PC-3 (cell line): ENCODE measurements at places on chromosomes 3 and 15. TPM values are rescaled to one million over a fixed set of nuclear protein-coding genes. Genes with fewer than 3 reads are reported as not detected.

The OIP5 gene
- 26.6 and 40.3 TPM in 2 replicates for total RNA-seq

The ST6GAL1 gene
- 8.6 and 9.4 TPM in 2 replicates for total RNA-seq

The ITPKA gene
- 7.8 and 16.8 TPM in 2 replicates for total RNA-seq

The SENP7 gene
- 4.8 and 5.4 TPM in 2 replicates for total RNA-seq

The HCLS1 gene
- total RNA-seq, result 3.7 and 5.8 TPM in 2 replicates

The RPL39L gene
- 155 and 175 TPM in 2 replicates for total RNA-seq

The HIGD1A gene
- 118 and 154 TPM in 2 replicates for total RNA-seq

The PDZRN3 gene
- total RNA-seq, result not detected in 2 replicates

The CMTM7 gene
- 37.1 and 71.0 TPM in 2 replicates for total RNA-seq

The IGSF10 gene
- 0.12 and 0.66 TPM in 2 replicates for total RNA-seq

DNA sequence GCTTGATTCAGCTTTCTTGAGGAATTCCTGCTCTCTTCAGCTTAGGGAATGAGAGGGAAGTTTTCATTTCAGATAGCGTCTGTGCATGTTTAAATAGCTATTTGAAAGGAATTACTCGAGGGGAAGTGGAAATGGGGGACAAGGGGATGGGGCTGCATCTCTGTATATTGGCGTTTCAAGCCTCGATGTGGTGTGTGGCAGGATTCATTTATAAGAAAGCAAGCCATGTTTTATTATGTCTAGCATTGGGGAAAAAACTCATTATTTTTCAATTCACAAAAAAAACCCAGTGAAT, 1.0 kb downstream of the ATP2C1 start:
- peak overlapping the region; percentile 63 for H3K27ac ChIP-seq
- H3K27me3 ChIP-seq, result no peaks in the 10 kb centered on the region
- H3K4me1 ChIP-seq, result peaks cover 14% of the 10 kb centered on the region; the same call in 1 of the 2 replicates
- H3K4me3 ChIP-seq, result peak overlapping the region; percentile 85
- no peak for DNase-seq

- no peaks in the 10 kb centered on the region for H3K27me3 ChIP-seq
- no peak overlapping the region for H3K4me3 ChIP-seq
- H3K36me3 ChIP-seq, result peaks cover 47% of the 10 kb centered on the region
Measured at GRCh38 chr3:111903067-111903511, 44.0 kb downstream of the PHLDB2 start.

- no peak overlapping the region for H3K27ac ChIP-seq
- H3K4me3 ChIP-seq, result no peak overlapping the region
- H3K4me1 ChIP-seq, result no peaks in the 10 kb centered on the region
Measured at GRCh38 chr3:47250309-47251060, 32.1 kb downstream of the KIF9 start.

DNA sequence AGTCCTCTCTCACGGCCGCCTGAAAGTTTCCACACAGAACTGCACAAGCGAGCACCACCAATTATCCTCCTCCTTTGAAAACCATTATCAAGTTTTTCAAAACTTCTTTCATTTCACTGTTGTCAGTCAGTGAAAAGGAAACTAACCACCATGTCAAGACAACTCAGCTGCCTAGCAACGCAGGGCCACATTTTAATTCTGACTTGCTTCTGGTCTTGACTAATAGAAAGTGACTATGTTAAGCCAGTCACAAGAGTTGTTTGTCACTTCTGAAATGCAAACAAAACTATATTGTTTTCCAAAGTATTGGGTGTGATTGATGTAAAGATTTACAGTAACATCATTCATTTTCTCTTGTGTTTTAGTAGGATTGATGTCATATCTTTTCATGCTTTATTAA, 612.8 kb upstream of the AGTR1 start:
- no peak overlapping the region for H3K4me3 ChIP-seq
- no peak for DNase-seq
- H3K27me3 ChIP-seq, result peaks cover 12% of the 10 kb centered on the region
- no peaks in the 10 kb centered on the region for H3K4me1 ChIP-seq

- no peak for DNase-seq
- H3K36me3 ChIP-seq, result no peaks in the 10 kb centered on the region
- no peaks in the 10 kb centered on the region for H3K27me3 ChIP-seq
- H3K27ac ChIP-seq, result no peak overlapping the region
Measured at GRCh38 chr15:50113992-50114780, 4.8 kb downstream of the ATP8B4 start.

DNA sequence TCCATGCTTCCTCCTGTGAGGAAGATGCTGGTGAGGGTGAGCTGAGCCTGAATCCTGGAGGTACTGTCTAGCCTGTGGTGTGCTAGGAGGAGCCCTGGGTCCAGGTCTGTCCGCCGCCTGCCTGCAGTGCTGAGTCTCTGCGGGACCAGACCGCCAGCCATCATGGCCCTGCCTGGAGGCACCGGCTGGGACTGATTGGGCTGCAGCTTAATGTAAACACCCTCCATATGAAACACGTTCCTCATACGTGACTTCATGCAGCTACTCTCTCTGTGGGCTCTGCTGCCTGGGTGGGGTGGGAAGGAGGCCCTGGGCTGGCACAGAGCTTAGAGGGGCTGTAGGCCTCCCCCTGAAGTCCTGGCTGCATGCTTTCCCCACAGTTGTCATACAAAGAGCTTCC, 67.4 kb downstream of the FBLN2 start:
- no peaks in the 10 kb centered on the region for H3K27me3 ChIP-seq
- DNase-seq, result no peak
- no peaks in the 10 kb centered on the region for H3K36me3 ChIP-seq
- no peaks in the 10 kb centered on the region for H3K4me1 ChIP-seq
- no peak overlapping the region for H3K4me3 ChIP-seq

DNA sequence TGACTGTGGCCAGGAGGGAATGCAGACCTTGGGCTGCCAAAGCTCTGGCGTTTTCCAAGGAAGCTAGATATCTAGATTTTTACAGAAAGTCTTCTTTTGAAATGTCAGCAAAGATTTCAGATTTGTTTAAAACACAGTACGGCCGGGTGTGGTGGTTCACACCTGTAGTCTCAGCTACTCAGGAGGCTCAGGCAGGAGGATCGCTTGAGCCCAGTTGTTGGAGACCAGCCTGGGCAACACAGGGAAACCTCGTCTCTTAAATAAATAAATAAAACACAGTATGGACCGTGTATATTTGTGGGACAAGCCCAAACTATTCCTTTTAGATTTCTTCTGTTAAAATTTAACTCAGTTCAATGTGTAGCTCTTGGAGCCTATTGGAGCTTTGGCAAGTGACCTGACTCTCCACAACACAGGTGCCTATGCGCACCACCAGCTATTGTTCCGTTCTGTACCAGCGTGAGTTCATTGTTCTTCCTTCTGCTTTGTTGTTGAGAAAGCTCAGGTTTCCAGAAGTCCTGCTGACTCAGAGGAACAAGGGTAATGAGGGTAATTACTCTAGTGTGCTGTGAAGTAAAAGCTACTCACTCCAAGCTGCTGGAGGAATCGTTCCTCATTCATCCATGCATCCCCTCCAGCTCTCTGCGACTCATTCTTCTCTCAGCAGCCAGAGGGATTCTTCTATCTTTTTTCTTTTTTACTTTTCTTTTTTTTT, 73.1 kb upstream of the SLC6A6 start:
- DNase-seq, result peak; percentile 62
- peaks cover 17% of the 10 kb centered on the region for H3K4me1 ChIP-seq
- no peaks in the 10 kb centered on the region for H3K36me3 ChIP-seq
- no peak overlapping the region for H3K4me3 ChIP-seq

- peaks cover 24% of the 10 kb centered on the region for H3K4me1 ChIP-seq
- no peak overlapping the region for H3K27ac ChIP-seq
- H3K4me3 ChIP-seq, result no peak overlapping the region
- peak; percentile 76 for DNase-seq
- no peaks in the 10 kb centered on the region for H3K27me3 ChIP-seq
Measured at GRCh38 chr3:76065964-76066363, 280.6 kb upstream of the ZNF717 start.

DNA sequence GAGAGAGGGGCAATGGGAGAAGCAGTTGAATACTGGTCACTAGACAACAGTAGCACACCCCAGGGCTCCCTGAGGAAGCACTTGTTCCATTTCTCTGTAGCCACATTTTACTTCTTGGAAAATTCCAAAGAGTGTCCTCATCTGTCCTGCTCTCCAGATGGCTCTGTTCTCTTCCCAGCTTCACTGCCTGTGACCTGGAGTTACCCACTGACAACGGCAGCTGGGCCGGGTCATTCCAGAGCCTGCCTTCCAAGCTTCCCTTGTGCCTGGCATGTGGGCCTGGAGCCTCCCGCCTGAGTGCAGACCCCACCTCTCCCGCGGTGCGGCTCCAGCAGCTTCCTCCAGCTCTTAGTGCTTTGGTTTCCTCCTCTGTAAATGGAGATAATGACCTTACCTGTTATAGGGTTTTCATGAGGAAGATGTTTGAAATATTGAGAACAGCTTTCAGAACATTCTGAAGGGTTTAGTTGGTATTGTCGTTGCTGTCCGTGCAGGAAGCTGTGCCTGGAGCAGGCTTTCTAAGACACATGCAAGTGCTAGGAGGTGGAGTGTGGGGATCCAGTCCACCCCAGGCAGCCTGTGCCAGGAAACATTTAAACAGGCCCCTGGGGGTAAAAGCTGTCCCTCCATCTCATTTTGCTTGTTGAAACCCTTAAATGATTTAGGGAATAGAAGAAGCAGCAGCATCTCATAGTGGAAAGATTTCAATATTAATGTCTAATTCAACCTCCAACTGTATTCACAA, 24.8 kb downstream of the EFCC1 start:
- no peaks in the 10 kb centered on the region for H3K27me3 ChIP-seq
- H3K36me3 ChIP-seq, result no peaks in the 10 kb centered on the region
- no peak for DNase-seq
- no peak overlapping the region for H3K4me3 ChIP-seq
- no peak overlapping the region for H3K27ac ChIP-seq

DNA sequence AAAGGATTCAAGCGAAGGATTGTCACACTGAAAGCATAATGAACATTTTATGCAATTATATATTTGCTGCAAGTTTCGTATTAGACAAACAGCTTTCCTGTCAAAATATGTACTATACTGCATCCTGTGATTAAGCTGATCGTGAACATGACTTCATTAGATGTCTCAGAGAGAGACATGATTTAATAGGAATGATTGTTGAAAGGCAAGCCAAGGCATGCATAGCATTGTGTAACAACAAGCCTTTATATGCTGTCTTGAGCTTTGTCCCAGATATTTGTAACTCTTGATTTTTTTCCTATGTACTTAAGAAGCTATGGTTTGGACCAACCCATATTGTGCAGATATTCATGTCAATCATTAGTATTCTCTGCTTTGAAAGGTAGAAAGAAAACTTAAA, 309.1 kb downstream of the KCNH8 start:
- no peaks in the 10 kb centered on the region for H3K27me3 ChIP-seq
- no peak overlapping the region for H3K4me3 ChIP-seq
- no peaks in the 10 kb centered on the region for H3K4me1 ChIP-seq
- no peak overlapping the region for H3K27ac ChIP-seq
- H3K36me3 ChIP-seq, result no peaks in the 10 kb centered on the region

DNA sequence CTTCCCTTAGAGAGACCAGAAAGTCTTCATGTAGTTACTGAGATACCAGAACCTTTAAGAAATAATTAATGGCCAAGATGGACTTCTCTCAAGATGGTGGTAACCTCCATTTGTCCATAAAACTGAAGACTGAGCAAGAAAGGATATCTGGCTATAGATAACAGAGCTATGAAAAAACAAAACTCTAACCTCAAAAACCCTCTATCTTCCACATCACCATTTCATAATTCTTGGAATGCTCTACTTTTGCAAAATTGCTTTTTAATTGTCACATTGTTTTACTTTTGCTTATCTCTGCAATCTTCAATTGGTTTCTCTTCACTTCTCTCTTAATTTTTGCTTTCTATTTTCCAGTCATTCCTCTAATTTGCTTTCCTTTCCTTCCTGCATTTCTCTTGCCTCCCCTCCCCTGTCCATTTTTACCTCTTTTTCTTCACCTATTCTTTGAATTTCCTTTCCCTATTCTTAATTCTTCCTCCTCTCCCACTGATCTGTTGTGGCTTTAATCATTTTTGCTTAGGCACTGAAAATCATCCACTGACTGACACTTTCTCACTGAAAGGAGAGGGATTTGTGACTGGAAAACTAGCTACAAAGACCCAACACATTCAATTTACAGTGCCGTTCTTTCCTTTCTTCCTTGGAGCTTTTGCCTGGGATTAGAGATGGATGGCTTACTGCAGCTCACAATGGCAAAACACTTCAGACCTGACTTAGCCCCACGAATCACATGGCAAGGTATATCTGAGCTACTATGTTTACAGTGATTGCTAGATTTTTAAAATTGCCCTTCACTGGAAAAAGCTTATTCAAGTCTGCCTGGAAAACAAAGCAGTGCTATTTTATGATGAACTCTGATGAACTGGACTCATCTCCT, 242.8 kb downstream of the CHST2 start:
- H3K27me3 ChIP-seq, result no peaks in the 10 kb centered on the region
- H3K27ac ChIP-seq, result no peak overlapping the region
- no peak for DNase-seq
- peaks cover 15% of the 10 kb centered on the region for H3K4me1 ChIP-seq
- H3K4me3 ChIP-seq, result no peak overlapping the region

- H3K36me3 ChIP-seq, result peaks cover 11% of the 10 kb centered on the region
- H3K27ac ChIP-seq, result peak overlapping the region; percentile 77
- DNase-seq, result peak; percentile 47
- peaks cover 25% of the 10 kb centered on the region for H3K4me1 ChIP-seq
Measured at GRCh38 chr3:63912768-63913588, 795 bp upstream of the SCAANT1 start.

DNA sequence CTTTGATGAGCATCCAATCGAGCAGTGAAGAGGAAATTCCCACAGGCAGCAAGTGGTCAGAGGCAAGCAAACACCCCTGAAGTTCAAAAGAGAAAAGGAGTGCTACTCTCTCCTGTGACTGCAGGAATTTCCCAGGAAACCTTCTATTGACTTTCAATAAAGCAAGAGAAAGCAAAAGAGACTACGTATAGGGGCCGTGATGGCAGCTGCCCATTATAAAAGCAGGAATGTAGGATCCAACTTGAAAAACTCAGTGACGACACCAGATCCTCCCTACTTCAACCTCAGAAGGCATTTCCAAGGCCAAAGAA, 53.1 kb upstream of the IP6K2 start:
- peaks cover 10% of the 10 kb centered on the region for H3K36me3 ChIP-seq
- H3K27ac ChIP-seq, result no peak overlapping the region
- no peak overlapping the region for H3K4me3 ChIP-seq
- no peaks in the 10 kb centered on the region for H3K4me1 ChIP-seq

GRCh38 chr15:34603095-34603494, 19.6 kb upstream of the GOLGA8B start:
- no peak for DNase-seq
- H3K27ac ChIP-seq, result no peak overlapping the region
- H3K27me3 ChIP-seq, result peaks cover 59% of the 10 kb centered on the region
- no peaks in the 10 kb centered on the region for H3K4me1 ChIP-seq
- no peaks in the 10 kb centered on the region for H3K36me3 ChIP-seq

- no peak overlapping the region for H3K4me3 ChIP-seq
- H3K36me3 ChIP-seq, result no peaks in the 10 kb centered on the region
- no peak overlapping the region for H3K27ac ChIP-seq
- no peaks in the 10 kb centered on the region for H3K27me3 ChIP-seq
Measured at GRCh38 chr3:162193148-162194095, 696.8 kb downstream of the OTOL1 start.

GRCh38 chr3:187286467-187287059, 5.0 kb downstream of the MASP1 start:
- DNase-seq, result peak; percentile 29
- H3K27me3 ChIP-seq, result peaks cover 37% of the 10 kb centered on the region; the same call in 1 of the 2 replicates
- H3K27ac ChIP-seq, result no peak overlapping the region
- H3K4me3 ChIP-seq, result no peak overlapping the region
- no peaks in the 10 kb centered on the region; the same call in 1 of the 2 replicates for H3K4me1 ChIP-seq
